IPS DF 6.9 (cell line): ENCODE measurements at places on chromosomes 1 and 21.
A peak's percentile ranks its signal among the peaks of the same experiment; 100 is the strongest.

- DNase-seq, result no peak
Measured at GRCh38 chr1:66752000-66752592, at the start of gene DYNLT5. Gene DYNLT5, plus strand, starts transcription at chr1:66752459. Its CDS starts 2,200 bp downstream, at chr1:66754659.

- no peak for DNase-seq
Measured at GRCh38 chr1:34441259-34442069, 264.8 kb downstream of the C1orf94 start.

DNA sequence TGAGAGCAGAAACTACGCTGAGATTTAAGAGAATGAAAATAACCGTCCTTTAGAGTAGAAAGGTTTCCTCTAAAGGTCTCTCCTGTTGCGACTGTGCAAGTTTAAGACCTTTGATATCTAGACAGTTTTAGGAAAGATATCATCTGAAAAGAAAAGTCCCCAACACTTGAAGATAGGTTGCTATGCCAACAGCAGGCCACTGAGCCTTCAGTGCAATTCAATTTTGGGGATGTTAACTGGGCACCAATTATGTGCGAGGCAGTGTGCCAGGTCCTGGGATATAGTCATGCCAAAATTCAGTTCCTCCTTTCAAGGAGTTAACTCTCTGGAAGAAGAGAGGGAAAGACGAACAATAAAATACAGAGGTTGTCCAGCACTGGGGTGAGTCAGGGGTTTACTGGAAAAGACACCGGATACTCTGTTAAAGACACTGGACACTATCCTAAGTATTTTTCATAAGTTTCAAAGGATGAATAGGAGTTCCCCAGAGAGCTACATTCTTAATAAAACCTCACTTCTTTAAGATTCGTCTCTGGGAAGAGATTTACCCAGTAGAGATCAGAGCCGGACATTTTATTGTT lies 25.5 kb upstream of the ZNF281 start:
- DNase-seq, result no peak

DNA sequence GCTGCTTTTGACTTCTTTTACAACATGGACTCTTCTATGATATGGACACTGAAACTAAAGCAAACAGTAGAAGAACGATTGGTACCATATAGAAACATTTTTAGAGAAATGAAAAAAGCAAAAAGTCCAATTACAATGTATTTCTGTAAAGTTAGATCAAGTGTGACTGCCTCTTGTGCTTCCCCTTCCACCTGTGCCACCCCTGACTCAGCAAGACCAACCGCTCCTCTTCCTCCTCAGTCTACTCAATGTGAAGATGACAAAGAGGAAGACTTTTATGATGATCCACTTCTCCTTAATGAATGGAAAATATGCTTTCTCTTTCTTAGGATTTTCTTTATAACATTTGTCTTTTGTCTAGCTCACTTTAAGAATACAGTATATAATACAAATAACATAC lies 66.9 kb downstream of the PHTF1 start:
- DNase-seq, result no peak

DNA sequence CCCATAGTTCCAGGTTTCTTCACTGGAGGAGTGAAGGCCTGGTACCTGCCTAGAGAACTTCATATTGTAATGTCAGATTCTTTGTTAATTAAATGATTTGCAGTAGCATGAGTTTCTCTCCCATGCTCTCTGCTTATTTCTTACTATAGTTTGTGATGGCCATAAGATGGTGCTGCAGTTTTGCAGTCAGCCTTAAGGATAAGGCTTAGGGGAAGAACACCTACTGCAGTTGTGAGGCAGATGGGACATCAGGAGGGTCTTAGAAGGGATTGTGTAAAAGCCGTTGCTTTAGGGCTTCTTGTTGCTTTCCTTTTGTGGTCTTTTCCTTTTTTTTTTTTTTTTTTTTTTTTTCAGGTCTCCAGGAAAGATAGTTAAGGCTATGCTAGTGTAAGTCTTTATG lies 61.8 kb downstream of the MACF1 start:
- DNase-seq, result no peak

DNA sequence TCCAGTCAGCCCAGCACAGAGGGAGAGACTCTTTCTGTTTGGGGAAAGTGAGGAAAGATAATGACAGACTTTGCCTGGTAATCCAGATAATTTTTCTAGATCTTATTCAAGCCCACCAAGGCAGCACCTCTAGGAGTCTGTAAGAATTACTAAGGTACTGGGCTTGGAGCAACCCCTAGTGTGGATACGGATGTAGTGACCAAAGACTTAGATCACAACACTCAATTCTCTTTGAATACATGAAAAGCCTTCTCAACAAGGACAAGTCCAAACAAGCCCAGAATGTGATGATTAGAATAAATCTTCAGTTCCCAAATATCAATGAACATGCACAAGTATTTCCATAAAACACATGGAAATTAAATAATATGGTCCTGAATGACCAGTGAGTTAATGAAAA lies 206.9 kb downstream of the MRPL39 start:
- no peak for DNase-seq

DNA sequence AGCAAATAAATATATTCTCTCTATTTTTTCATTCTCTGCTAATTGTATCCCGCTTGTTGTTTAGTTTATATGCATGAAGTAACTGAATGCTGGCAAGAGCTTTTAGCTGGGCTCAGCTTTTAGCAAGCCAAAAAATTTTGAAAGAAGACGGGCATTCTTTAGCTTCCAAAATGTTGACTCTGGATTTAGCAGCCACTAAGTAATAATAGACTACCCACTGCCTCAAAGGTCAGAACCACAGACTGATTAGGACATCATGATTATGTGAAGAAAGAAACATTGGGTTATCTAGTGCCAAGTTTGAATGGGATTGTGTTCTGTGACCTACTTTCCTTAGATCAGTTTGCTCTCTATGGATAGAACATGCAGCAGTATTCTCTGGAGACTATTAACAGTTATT lies 80.3 kb upstream of the DPH5 start:
- no peak for DNase-seq

GRCh38 chr1:4792565-4792964 lies 138.2 kb downstream of the AJAP1 start:
- no peak for DNase-seq

DNA sequence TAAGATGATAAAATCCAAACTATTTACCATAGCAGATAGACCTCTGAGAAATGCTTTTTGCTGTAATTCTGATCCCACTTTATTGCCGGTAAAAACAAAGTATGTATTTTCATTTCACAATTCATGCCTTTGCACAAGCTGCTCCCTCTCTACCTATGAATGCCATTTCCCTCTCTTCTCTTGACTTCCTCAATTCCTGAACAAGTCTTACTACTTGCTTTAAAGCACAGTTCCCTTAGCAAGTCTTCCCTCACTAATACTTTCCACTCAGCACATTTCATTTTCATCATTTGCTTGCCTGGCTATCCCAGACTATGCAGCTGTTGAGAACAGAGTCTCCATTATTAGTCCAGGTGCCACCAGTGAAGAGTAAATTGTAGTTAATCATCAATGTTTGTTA lies 13.8 kb downstream of the GPATCH2 start:
- DNase-seq, result no peak

- no peak for DNase-seq
Measured at GRCh38 chr1:183693521-183693920, 40.4 kb upstream of the APOBEC4 start.

DNA sequence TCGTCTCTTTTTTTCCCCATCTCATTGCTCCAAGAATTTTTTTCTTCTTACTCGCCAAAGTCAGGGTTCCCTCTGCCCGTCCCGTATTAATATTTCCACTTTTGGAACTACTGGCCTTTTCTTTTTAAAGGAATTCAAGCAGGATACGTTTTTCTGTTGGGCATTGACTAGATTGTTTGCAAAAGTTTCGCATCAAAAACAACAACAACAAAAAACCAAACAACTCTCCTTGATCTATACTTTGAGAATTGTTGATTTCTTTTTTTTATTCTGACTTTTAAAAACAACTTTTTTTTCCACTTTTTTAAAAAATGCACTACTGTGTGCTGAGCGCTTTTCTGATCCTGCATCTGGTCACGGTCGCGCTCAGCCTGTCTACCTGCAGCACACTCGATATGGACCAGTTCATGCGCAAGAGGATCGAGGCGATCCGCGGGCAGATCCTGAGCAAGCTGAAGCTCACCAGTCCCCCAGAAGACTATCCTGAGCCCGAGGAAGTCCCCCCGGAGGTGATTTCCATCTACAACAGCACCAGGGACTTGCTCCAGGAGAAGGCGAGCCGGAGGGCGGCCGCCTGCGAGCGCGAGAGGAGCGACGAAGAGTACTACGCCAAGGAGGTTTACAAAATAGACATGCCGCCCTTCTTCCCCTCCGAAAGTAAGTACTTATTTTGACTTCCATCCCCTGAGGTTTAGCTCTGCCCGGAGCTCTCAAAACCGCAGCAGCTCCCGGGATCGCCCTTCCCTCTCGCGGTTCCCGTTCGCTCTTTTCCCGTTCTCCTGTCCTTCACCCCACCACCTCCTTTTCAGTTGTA lies 1.5 kb downstream of the TGFB2 start:
- no peak for DNase-seq

DNA sequence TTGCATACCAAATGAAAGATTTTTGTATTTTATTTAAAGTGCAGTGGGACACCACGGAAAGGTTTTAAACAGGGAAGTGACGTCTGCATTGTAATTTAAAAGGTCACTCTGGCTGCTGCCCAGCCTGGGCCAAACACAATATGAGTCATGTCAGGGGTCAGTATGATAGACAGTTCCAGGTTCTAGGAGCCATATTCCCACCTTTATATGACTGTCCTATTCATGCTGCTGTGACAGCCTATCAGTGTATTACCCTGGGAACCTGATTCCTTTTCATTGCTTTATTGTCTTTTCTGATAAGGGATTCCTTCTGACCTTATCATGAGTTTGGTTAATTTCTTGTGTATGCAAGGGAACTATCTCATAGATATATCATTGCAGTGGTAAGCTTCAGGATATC lies 5.3 kb downstream of the VANGL1 start:
- no peak for DNase-seq

DNA sequence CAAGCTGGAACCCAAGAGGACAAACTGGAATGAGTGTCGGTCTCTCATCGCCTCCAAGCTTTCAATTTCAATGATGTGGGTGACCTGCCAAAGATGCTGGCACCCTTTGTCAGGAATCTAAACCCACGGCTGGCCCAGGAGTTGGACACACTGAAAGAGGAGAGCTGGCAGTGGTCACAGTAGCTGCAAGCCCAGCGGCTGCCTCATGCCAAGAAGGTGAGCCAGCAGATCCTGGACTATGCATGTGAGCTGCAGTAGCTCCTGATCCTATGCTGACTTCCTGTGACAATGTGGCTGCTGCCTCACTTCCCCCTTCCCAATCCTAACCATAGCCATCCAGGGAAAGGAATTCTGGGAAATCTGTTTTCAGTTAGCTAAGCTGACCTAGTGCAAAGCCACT lies 117.0 kb upstream of the VAV3 start:
- DNase-seq, result no peak

DNA sequence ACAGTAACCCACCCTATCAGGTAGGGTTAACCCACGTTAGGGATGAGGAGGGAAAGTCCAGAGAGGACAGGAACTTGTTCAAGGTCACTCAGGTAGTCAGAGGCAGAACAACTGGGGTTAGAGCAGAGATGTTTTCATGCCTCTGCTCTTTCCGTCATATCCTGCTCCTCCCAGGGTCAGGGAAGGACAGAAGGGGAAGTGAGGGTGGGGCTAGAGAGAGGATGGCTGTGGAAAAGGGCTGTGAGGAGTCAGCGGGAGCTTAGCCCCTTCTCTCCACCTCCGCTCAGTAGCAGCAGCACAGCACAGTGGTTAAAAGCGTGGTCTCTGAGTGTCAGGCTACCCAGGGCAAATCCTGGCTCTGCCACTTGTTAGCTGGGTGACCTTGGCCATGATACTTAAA lies 36.5 kb downstream of the DDX20 start:
- DNase-seq, result no peak

GRCh38 chr1:218823291-218823900 lies 350.3 kb upstream of the LYPLAL1 start:
- DNase-seq, result no peak

- DNase-seq, result no peak
Measured at GRCh38 chr1:168285521-168285790, 4.8 kb downstream of the TBX19 start.

GRCh38 chr1:83800066-83800465 lies 198.9 kb downstream of the TTLL7 start:
- DNase-seq, result no peak

GRCh38 chr1:44673675-44674112 lies 587 bp downstream of the TMEM53 start:
- DNase-seq, result no peak

DNA sequence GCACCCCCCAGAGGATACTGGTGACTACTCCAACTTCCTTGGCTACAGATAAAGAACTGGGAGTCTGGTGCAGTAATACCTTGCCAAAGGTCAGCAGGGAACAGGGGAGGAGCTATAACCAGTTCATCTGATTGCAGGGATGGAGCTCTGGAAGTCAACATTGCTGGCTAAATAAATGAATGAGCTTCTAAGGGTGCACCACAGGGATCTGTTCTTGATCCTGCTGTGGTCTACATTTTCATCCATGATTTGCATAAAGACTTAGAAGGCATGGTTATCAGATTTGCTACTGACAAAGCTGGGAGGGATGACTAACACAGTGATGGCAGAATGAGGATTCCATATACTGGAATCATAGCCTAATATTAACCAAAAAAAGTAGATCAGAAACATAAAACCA lies 18.3 kb downstream of the PLEKHA6 start:
- no peak for DNase-seq

- peak; percentile 29 for DNase-seq
Measured at GRCh38 chr1:22792396-22793160, 81.9 kb downstream of the EPHB2 start.

DNA sequence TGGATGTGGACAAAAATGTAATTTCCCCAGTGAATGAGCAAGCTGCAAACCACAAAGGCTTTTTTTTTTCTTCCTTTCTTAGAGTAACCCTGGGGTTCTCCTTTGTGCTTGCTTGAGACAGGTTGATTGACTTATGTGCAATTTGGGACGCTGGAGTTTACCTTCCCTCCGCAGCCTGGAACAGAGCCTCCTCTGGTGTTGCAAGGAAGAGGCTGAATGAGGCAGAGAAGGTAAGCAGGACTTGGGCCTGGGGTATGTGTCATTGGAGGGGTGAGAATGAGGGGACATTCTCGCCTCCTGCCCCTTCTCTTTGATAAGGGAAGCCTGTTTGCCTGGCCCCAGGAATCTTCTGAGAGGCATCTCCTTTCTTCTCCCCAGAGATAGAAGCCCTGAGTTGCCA lies 49.8 kb downstream of the NFASC start:
- DNase-seq, result no peak
